Right ventricle myocardium superior (tissue), 1 donor: ENCODE measurements at places on chromosomes 7 and 10.
A peak's percentile ranks its signal among the peaks of the same experiment; 100 is the strongest.

DNA sequence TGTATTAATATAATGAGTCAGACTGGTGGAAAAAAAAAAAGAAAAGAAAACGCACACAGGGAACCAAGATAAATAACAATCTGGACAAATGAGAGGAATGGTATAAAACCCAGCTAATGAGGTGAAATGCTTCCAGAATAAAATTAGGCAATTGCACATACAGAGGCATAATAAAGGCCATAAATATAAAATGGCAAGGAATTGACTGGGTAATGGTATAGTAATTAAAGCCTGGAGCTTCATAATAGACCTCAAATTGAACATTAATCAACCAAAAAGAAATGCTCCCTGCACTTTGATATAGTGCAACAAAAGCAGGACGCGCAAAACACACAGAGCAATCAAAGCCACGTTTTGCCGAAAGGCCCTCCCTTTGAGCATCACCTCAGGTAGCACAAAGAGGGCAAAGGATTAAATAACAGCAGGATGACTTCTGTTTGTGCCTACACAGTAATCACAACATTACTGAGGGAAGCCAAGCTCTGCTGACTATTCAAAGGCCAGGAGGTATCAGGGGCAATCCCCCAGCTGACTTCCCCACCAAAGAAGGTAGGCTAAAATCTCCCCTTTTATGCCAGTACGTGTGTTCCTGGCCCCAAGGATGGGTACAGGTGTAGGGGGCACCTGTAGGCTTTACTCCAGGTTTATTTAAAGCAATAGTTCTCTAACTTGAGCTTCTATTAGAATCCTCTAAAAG is 343.7 kb downstream of the ELMO1 start:
- no peak for DNase-seq

GRCh38 chr7:129778770-129779601 is 167.5 kb downstream of the NRF1 start:
- no peak for DNase-seq

DNA sequence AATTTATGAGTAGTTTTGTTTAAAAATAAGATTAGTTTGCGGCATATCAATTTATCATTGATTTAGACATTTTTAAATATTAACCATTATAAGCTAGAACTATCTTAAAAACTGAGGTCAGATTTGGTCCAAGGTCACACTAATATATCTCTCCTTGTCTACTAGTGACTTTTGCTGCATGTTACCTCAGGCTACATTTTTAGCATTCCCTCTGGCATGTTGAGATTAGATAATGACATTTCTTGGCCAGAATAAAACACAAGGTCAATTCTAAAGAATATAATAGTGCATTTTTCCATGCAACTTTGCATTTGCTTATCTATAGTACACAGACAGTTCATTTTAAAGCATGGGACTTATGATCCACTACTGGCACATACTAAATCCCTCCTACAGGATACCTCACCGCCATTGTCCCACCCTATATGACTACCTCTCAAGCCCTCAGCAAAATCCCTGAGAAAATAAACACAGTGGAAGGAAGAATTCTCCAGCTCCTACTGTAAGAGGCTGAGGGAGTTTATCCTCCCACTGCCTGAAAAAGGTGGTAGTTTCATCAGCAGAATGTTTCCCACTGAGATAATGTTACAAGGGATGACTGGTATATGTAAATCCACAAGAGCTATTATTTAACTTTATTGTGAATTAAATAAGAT is 816.4 kb downstream of the GRM8 start:
- no peak for DNase-seq

DNA sequence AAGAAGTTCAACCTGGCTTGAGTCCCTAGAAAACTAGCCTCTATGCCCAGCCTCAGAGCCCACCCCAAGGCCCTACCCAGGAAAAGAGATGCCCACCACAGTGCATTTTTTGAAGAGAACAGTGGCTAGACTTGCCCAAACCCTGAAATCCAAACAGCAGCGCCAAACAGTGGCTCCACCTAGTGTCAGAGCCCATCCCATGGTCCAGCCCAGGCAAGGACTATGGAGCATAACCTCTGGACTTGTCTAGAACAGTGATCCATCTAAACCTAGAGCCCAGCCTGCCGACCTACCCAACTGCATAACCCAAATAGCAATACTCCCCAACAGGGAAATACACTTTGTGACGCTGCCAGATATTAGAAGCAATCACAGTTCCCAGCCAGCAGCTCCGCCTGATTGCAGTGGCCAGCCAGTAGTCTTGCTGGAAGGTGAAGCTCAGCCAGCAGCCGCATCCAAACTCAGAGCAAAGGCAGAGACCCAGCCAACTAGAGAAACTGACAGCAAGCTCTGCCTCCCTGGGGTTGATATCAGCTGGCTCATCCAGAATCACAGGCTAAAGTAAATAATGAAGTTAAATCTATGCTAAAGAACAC is 44.5 kb downstream of the HBP1 start:
- peak; percentile 75 for DNase-seq

DNA sequence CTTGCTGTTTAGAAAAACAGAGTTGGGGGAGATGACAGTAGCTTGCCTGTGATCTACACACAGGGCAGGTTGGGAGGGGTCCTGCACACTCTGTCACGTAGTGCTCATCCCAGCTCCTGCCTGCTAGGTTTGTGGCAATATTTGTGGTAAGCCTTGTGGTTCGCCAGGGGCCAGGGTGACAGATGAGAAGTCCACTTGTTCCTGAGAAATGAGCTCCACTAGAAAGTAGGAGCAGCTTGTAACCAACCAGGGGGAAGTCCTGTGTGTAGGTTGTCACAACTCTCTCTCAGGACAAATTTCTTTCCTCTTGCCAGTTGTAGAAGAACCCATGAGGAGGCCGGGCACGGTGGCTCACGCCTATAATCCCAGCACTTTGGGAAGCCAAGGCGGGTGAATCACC is 147.0 kb downstream of the TCF7L2 start:
- DNase-seq, result no peak

DNA sequence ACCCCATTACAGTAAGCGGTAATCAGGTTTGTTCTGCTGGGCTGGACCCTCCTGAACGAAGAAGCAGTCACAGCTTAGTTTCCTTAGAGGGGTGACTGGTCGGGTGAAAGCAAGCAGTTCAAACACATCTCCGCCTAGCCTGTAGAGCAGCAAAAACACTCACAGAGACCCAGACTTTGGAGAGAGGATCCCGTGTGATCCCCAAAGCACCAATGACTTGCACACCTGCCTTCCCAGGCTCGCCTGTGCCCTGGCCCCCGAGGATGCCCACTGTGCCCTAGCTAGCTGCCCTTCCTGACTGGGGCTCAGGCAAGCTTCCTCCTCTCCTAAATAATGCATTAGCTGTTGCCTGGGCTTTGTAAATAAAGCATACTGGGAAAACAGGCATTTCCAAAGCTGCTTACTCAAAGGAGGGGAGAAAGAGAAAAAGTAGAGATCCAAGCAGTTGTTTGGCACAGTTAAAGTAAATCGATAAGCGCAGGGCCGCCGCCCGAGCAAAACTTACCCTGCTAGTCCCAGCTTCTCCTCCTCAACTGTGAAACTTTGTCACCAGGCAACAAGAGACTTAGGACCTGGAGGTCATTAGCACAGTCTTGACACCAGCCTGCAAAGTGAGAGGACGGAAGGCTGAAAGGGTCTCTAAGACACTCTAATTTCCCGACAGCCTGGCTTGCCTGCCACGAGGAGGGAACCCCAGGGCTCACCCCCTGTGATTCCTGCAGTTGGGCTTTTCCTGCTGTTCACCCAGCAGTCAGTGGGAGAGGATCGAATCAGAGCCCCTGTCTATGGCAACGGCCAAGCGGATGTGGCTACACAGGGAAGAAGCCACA is 4.8 kb downstream of the LRRC18 start:
- DNase-seq, result no peak

GRCh38 chr10:1174022-1174421 is 117.8 kb downstream of the WDR37 start:
- DNase-seq, result no peak

GRCh38 chr7:135231686-135232085 is 2.0 kb upstream of the STRA8 start:
- no peak for DNase-seq

GRCh38 chr7:18144166-18144565 is 116.5 kb upstream of the PRPS1L1 start:
- no peak for DNase-seq

GRCh38 chr7:34312624-34313023 is 345.4 kb upstream of the NPSR1 start:
- DNase-seq, result no peak

DNA sequence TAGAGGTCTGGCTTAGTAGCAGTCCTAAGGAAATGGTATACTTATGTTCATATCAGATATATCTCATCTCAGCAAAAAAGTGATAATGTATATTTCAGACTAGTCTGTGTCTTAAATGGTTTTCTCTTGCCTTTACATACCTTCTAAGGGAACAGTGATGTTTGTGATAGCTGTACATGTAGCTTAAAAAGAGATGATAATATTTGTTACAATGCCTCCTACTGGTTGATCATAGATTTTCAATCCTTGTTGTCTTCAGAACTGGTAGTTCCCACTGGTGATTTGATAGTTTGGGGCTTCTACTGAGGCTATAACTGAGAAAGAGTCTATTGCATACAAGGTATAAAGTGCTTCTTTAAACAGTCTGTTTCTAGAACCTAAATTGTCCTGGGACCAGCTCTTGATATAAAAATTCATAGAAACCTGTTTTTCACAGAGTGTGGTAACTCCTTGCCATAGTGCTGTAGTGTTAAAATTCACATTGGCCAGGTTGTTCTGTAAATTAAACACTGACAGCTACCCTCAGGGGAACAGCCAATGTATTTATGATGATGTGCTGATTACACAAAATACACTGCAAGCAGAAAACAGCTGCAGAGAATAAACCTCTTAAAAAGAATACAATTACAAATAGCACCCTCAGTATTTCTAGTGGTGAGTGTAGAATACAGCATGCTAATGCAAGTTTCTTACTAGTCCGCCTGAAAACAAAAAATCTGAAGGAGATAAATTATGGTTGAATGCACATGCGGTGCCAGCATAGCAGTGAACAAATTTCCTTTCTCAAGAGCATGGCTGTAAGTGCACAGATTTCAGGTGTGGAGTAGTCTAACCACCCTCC is 90.3 kb downstream of the BTRC start:
- no peak for DNase-seq

- DNase-seq, result no peak
Measured at GRCh38 chr7:140122965-140123364, 53.8 kb downstream of the KDM7A start.

- DNase-seq, result no peak
Measured at GRCh38 chr10:79579361-79579760, 19.2 kb upstream of the SFTPA2 start.

GRCh38 chr7:112362053-112362650 is 88.1 kb upstream of the IFRD1 start:
- no peak for DNase-seq

DNA sequence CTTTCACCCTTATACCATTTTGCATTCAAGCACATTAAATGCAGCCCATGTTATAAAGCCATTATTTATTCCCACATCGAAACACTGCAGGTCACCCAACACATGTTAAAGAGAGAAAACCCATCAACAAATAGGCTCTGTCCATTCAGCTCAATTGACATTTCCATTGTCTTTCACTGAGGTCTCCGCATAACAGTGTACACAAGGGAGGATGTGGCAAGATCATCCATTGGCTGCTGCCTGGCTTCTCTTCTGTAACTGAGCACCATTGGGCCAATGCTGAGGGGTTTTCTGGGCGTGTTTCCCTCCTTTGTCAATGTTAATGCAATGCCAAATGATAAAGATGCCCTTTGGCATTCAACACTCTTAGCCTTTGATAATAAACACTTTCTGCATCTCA is 278.1 kb upstream of the SP4 start:
- DNase-seq, result no peak

GRCh38 chr7:113094517-113095249 is 8.1 kb upstream of the GPR85 start:
- no peak for DNase-seq

DNA sequence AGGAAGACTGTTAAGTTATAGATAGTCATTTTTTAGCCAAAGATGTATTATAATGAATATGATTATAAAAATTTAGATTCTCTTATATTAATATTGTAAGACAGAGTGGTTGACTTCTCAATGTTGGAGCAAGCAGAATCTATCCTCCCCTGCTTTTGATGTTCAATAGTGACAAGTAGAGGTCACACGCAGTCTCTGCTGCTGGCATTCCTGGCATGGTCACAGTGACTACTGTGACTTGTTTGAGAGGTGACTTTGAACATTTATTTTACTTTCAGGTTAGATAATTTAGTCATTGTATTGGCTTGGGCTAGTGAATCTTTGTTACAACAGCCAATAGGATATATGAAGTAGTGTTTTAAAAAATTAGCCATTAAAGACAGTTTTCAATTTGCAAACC is 13.7 kb upstream of the CD36 start:
- peak; percentile 47 for DNase-seq

DNA sequence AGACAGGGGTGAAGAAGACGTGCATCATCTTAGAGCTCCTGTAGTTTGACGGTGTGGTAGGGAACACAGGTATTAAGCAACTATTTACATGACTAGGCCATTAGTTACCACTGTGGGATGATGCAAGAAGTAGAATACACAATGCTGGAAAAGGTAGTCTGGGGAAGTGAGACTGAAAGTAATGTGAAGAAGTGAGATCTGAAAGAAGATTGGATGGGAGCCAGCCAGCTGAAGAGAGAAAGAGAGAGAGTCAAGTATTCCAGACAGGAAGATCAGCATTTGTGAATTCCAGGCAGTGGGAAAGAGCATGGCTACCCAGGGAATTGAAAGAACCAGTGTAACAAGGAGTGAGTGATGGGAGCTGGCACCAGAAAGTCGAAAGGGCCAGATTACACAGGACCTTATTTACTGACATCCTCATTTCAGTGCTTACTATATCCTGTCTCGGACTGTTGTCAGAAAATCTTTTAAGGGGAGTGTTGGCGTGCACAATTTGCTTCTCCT is 4.0 kb upstream of the CFAP58 start:
- no peak for DNase-seq

- DNase-seq, result no peak
Measured at GRCh38 chr7:47375121-47375938, 206.6 kb downstream of the TNS3 start.

DNA sequence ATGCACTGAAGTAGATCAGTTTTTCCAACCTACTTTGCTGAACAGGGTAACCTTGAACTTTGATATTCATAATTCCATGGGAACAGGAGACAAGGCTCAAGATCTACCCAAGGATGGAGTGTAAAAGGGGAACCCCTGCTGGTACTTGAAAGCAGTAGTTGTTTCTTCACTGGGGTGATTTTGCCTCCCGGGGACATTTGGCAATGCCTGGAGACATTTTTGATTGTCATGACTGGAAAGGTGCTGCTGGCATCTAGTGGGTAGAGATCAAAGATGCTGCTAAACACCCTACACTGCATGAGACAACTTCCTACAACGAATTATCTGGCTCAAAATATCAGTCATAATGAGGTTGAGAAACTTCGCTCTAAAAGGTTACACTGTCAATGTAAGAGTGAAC is 214.8 kb upstream of the CTBP2 start:
- DNase-seq, result no peak

- DNase-seq, result no peak
Measured at GRCh38 chr10:11511321-11511720, 100.1 kb downstream of the USP6NL start.

DNA sequence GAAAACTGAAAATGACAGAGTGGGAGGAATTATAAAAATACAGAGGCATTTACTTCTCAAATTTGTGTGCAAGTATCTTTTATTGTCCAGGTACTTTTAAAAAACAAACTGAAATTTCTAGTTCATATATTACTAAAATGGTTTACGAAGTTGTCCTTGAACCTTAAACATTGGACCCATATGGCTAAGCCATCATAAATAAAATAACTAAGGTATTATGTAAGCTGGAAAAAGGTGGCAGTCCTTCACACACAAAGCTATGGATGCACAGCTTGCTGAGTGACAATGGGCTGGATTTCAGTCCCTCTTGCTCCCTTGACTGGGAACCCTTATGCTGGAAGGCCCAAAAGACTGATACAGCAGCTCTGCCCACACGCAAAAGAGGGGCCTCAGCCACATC is 66.1 kb downstream of the COBL start:
- no peak for DNase-seq
